ENCODE measurements at places on chromosomes 5 and 9.

- no peak for DNase-seq
Observed at GRCh38 chr9:126147186-126147935, 179.3 kb upstream of the MVB12B start.

DNA sequence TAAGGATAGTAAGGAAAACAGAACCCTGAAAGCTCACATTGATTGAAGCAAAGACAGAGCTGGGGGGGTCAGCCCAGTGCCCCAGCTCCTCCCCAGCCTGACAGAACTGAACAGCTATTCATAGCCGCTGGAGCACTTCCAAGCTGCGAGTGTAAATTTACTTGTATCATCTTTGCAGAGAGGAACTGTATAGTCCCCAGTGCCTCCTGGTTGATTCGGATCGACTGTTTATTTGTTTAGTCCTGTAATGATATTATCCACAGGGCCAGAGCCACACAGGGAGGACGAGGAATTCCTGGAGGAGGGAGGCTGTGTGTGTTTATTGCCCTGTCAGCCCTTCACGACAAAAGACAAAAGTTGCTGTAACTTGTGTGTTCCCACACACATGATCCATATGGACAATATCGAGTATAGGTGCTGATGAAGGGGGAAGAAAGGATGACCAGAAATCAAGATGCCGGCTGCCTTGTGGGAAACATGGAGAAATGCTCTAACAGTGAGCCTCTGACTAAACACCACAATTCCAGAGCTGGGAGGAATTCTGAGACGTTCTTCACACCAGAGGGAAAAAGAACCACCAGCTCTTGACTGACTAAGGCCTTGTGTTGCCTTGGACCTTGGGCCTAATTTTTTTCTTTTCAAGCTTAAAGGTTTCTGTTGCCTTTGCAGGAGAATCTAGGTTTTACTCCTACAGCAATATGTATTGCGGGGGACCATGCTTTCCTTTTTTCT, 31.1 kb downstream of the FOXD1 start:
- no peak for DNase-seq

DNA sequence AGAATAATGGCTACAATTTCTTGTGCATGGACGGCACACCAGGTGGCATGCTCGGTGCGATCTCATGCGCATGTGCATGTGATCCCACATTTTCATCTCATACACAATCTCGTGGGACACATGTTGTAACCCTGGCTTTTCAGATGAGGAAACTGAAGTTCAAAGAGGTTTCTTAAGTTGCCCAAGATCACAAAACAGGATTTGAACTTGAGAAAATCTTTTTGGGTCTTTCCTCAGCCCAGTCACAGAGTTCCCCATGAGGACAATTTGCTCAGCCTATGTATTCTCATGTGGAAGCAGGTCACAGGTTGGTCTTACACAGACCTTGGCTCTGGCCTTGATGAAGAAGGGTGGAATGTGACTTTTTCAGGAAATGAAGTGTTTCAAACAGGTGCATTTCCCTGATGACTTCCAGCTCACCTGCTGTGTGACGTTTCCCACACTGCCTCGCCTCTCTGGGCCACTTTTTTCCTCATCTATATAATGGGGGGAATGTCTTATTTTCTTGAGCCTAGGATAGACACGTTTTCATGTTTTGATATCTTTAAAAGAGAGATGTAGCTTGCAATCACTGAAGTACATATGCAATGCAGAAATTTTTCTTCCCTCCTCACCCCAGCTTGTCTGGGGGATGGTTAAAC, 7.1 kb upstream of the ORM1 start:
- DNase-seq = no peak

GRCh38 chr5:120255214-120255613, 208.9 kb upstream of the PRR16 start:
- no peak for DNase-seq

- DNase-seq = no peak
Observed at GRCh38 chr5:34053571-34054399, 10.8 kb upstream of the C1QTNF3 start.

DNA sequence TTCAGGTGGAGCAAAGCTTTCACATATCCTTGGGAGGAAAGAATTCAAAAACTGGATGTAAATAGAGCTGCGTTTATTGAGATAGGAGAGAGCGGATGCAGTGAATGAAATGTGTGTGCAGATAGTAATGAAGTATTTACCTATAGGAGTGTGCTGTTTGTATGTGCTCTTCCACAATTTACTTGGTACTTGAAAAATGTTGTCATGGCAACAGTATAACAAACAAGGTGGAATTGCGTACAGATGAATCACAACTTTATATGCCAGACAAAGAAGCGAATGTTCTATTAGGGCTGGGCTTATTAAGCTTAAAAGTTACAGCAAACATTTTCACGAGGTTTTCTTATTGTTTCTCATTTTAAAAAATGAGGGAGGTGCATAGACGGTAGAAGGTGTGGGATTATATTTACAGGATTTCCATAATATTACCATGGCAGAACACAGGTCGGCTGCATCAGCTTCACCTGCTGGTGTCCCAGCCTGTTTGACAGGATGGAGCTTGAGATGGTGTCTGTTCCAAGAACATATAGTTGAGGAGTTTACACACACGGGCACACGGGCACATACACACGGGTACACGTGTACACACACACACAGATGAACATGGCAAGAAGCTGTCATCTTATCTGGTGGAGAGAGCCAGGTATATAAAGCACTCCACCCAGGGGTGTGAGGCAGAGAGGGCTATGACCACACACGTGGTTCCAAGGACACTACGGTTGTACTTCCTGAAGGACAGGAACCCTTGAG, 155.7 kb downstream of the RMI1 start:
- no peak for DNase-seq

DNA sequence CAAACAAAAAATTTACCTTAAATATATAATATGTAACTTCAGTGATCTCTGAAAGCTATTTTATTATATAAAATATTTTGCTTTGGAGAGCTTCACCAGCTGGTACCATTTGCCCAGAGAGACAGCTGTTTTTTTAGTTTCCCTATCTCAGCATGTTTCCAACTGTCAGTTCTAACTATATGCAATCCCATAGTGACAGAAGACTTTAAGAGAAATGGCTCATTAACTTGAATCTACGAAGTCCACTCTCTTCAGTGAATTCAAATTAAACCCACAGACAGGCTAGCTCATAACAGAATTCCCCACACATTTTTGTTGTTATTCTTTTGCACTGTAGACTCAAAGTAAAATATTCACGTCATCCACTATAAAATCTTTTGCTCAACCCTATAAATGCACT, 251.8 kb upstream of the POU5F2 start:
- no peak for DNase-seq

- no peak for DNase-seq
Observed at GRCh38 chr9:25225938-25226760, 452.1 kb downstream of the TUSC1 start.

GRCh38 chr5:98769210-98769958, 4.1 kb upstream of the RGMB start:
- DNase-seq = no peak

GRCh38 chr9:2012347-2012746, 2.8 kb upstream of the SMARCA2 start:
- no peak for DNase-seq

DNA sequence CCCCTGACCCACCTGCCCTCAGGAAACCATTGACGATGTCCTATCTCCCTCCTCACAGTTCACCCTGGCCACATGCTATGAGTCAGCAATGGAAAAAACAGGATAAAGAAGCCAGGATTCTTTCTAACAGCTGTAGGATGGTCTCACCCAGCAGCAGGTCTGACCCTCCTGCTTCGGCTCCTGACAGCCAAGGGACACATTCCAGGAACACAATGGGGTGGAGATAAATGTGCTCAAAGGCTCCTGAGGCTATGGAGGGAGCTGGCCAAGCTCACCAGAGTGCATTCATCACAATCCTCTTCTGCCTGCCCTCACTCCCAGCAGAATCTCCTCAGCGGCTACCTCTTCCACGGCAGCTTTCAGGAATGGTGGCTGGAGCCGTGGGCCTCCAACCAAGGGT, 170.3 kb downstream of the PJA2 start:
- DNase-seq = no peak

DNA sequence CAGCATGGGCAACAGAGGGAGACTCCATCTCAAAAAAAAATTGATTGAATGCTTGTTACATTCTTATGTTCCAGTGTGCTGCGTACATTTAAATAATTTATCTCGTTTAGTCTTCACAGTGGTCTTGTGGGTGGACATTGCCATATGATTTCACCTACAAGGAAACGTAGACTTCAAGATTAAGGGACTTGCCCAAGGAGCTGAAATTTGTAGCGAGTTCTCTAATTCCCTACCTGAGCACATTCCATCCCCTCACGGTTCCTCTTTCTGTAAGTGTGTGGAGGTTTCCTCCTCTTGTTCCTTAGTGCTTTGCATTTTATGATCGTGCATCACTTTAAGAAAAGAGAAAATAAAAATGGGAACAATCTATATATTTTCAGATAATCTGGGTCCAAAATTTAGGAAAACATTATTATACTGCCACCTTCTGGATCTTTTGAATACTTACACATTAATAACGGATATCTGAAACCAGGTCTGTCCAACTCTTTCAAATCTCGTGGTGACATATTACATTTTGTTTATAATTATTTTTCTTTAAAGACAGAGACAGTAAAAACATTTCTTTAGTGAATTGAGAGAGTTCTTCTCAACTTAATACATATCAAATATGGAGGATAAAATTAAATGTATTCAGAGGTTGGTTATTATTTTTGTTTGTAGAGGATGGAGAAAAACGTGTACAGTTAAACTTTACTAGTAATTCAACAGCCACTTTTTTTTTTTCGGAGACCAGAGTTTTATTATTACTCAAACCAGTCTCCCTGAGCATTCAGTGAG, 29.9 kb upstream of the C7 start:
- DNase-seq = no peak

DNA sequence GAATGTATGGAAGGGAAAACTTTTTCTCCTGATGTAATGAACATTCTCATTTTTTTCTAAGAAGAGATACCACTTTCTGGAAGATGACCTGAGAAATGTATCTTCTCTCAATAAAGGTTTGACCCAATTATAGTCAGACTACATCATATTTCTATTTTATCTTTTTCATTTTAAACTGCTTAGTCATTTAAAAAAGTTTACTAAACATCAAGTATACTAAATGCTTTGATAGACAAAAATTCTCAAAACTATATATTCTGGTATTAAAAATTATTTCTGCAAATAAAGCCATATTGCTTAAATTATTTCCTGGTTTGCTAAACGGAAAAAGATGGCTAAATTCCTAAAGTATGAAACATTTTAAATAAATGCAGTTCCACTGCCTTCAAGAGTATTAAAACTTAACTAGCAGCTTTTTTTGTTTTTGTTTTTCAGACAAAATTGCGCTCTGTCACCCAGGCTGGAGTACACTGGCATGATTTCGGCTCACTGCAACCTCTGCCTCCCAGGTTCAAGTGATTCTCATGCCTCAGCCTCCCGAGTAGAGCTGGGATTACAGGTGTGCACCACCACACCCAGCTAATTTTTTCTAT, 37.1 kb downstream of the FBXW11 start:
- DNase-seq = no peak

DNA sequence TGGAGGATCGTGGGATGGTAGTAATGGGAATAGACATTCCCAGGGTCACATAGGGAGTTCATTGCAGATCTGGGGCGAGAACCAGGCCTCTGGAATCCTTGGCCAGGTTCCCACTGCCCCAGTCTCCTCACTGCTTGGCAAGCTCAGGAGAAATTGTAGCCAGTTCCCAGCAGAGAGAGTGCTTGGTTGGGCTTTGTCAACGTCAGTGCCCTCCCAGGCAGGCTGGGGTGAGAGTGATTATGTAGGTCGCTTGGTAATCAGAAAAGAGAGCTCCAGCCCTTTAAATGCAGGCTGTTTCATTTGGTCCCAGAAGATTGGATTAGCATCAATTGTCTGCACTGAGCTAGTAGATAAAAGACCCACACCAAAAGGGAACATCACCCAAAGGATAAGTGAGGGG, 51.8 kb upstream of the GALNT10 start:
- DNase-seq = no peak

DNA sequence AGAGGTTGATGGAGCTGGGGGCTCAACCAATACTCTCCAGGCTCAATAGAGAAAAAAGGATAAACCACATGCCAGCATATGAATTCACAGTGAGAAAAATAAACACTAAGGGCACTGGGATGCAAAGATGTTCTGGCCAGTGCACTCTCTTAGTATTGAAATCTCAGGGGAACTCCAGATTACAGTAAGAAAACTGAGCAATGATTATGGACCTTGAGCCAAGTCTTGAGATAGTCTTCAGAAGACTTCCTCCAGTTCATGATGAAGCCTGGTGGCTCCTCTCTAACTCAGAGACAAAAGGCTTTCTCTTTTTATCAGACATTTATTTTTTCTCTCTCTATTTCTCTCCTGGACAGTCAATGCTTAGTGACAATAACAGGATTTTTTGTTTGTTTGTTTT, 139.8 kb upstream of the SPEF2 start:
- no peak for DNase-seq

DNA sequence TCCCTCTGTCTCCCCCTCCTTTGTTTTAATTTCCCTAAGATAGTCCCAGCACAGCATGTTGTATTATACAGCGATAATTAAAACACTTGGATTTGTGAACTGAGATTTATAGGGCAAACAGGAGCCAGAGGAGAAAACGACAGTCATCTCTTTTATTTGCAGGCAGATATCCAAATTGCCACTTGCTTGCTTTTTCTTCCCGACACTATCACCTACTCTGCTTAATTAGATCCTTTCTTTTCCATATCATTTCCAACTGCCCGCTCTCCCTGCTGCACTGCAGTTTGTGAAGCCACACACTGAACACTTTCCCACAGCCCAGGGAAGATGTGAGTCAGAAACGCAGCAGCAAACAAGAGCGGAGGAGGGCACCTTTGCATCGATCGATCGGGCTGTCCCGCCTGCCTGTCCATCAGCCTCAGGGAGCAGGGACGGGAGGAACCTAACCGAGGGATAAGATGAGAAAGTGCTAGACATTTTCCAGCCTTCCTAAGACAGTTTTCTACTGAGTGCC, 35.8 kb upstream of the SPRY4 start:
- DNase-seq = no peak

GRCh38 chr5:68432682-68433081, 217.1 kb downstream of the PIK3R1 start:
- no peak for DNase-seq

GRCh38 chr5:159825551-159826051, 90.7 kb upstream of the ADRA1B start:
- no peak for DNase-seq

DNA sequence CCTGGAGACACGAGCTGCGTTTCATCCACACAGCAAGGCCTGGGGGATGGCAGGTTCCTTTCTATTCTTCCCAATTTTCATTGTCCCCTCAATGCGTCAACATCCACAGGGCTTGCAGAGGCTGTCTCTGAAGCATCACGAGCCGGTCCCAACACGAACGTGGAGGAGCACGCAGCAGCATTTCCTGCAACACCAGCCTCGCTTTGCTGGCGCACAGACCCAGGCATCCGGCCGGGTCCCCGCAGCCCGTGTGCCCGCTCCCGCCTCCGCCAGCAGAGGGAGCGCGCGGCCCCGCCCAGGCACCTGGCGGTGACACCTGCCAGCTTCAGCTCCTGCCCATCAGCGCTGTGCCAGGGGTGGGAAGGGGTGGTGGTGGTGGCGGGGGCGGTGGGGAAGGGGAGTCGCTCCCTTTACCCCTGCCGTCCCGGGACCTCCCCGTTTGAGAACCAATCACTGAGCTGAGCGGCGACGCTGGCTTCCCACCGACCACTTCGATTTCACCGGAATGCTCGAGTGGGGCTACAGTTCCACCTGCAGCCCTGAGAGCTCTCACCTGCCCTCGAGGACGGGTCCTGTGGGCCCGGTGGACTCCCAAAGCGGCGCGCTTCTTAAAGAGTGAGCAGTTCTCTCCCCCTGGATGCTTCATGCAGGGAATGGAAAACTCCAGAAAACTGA, 464.5 kb downstream of the ICE1 start:
- no peak for DNase-seq

Data from stimulated activated CD4-positive, alpha-beta T cell treated with anti-CD3 and anti-CD28 coated beads, Interleukin-15, amount 100 ng/mL, for 1 hour (primary cell).